Neural crest cell (in vitro differentiated cells): ENCODE measurements at places on chromosomes 4 and X. TPM values are rescaled to one million over a fixed set of nuclear protein-coding genes. Genes with fewer than 3 reads are reported as not detected.

The H2BW2 gene
- 0.20 and 0.51 TPM in 2 replicates for total RNA-seq

The CT83 gene
- not detected in 2 replicates for total RNA-seq

The FAM50A gene
- total RNA-seq, result 68.8 and 69.0 TPM in 2 replicates

The DYNLT3 gene
- 6.4 and 7.7 TPM in 2 replicates for total RNA-seq

The LRCH2 gene
- total RNA-seq, result 16.3 and 16.4 TPM in 2 replicates

The GLRA3 gene
- total RNA-seq, result not detected in 2 replicates

The CHM gene
- 29.4 and 33.8 TPM in 2 replicates for total RNA-seq

The KCND1 gene
- total RNA-seq, result 1.2 TPM in 2 replicates

The VEGFD gene
- 0.43 and 1.2 TPM in 2 replicates for total RNA-seq

The MAGEA12 gene
- not detected in 2 replicates for total RNA-seq

- no peaks in the 10 kb centered on the region for H3K27me3 ChIP-seq
- no peaks in the 10 kb centered on the region for H3K4me1 ChIP-seq
- H3K4me3 ChIP-seq, result no peak overlapping the region
- no peak for DNase-seq
- H3K36me3 ChIP-seq, result no peaks in the 10 kb centered on the region
Measured at GRCh38 chr4:114365591-114365990, 233.0 kb upstream of the UGT8 start.

GRCh38 chr4:112647785-112648184 lies 10.8 kb downstream of the LARP7 start:
- H3K27me3 ChIP-seq, result no peaks in the 10 kb centered on the region
- peaks cover 5% of the 10 kb centered on the region for H3K36me3 ChIP-seq
- H3K4me3 ChIP-seq, result no peak overlapping the region
- DNase-seq, result no peak
- H3K27ac ChIP-seq, result no peak overlapping the region

DNA sequence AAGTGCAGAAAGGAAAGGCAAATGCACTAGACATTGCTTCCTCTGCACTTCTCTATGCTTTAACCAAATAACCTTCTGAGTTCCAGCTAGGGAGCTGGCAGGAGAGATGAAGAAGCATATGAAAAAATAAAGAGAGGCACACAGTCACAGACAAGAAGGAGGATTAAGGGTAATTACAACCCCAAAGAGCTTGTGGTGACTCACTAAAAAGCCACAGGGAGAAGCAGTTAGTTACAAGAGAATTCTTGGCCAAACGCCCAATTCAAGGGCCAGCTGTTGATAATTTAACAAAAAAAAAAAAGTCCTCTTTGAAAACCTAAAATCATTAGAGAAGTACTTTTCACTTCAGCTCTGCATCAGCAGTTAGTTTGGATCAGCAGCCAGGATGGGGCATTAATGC lies 478.0 kb downstream of the KCNIP4 start:
- H3K27ac ChIP-seq, result no peak overlapping the region
- H3K36me3 ChIP-seq, result no peaks in the 10 kb centered on the region
- no peak overlapping the region for H3K4me3 ChIP-seq
- peaks cover 65% of the 10 kb centered on the region for H3K27me3 ChIP-seq
- no peaks in the 10 kb centered on the region for H3K4me1 ChIP-seq

GRCh38 chr4:69689599-69689998 lies 36.6 kb upstream of the UGT2A1 start:
- peaks cover 49% of the 10 kb centered on the region for H3K27me3 ChIP-seq
- H3K36me3 ChIP-seq, result no peaks in the 10 kb centered on the region
- no peak overlapping the region for H3K27ac ChIP-seq
- H3K4me1 ChIP-seq, result no peaks in the 10 kb centered on the region
- no peak for DNase-seq

DNA sequence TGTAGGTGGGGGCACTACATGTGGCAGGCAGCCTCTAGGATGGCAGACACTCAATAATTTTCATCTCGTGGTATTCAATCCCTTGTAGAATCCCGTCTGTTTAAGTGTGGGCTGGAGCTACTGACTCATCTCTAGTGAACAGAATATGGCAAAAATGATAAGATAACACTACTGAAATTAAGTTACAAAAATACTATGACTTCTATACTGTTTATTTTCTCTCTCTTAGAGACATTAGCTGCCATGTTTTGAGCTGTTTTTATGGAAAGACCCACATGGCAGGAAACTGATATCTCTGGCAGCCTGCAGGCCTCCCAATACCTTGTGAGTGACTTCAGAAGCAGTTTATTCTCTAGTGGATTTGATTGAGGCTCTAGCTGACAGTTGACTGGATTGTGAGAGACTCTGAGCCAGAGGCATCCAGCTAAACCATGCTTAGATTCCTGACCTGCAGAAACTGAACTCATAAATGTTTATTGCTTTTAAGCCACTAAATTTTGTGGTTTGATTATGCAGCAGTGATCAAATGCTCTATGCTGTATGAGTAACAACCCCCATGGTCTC lies 298.8 kb upstream of the CTSO start:
- H3K36me3 ChIP-seq, result no peaks in the 10 kb centered on the region
- H3K27ac ChIP-seq, result peak overlapping the region; percentile 70
- peaks cover 6% of the 10 kb centered on the region for H3K4me1 ChIP-seq
- DNase-seq, result no peak
- no peaks in the 10 kb centered on the region for H3K27me3 ChIP-seq
- no peak overlapping the region for H3K4me3 ChIP-seq

DNA sequence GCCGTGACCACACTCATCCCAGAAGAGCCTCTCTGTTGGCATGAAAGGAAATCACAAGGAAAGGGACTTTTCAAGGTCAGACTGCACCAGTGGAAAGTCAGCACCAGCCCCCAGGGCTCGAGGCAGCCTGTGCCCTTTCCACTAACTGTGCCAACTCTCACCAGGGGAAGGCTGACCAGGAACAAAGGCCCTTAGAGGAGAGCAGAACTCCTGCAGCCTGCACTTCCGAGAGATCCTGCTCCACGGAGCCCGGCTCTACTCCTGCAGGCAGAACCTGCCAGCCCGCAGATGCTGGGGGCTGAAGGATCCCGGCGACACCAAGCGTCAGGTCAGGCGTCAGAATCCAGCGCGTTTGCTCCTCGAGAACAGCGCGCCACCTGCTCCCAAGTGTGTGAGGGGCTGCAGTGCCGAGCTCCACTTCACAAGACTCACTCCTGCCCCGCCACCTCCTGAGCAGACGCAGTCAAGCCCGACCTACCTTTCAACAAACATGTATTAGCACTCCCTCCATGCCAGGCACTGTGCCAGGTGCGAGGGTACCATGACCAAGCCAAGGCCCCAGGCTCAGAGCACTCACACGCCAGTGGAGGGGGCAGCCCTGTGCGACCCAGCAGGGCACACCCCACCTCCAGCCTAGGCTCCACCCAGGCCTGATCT lies 13.6 kb upstream of the HELT start:
- no peak overlapping the region for H3K27ac ChIP-seq
- H3K27me3 ChIP-seq, result peaks cover 84% of the 10 kb centered on the region
- H3K36me3 ChIP-seq, result no peaks in the 10 kb centered on the region

GRCh38 chr4:152039023-152039481 lies 278.2 kb upstream of the GATB start:
- H3K4me1 ChIP-seq, result no peaks in the 10 kb centered on the region
- H3K27ac ChIP-seq, result no peak overlapping the region
- H3K27me3 ChIP-seq, result peaks cover 12% of the 10 kb centered on the region
- no peaks in the 10 kb centered on the region for H3K36me3 ChIP-seq
- DNase-seq, result no peak

GRCh38 chr4:148239494-148239985 lies 202.7 kb downstream of the NR3C2 start:
- H3K27ac ChIP-seq, result no peak overlapping the region
- no peaks in the 10 kb centered on the region for H3K36me3 ChIP-seq
- DNase-seq, result no peak
- H3K27me3 ChIP-seq, result no peaks in the 10 kb centered on the region
- H3K4me1 ChIP-seq, result no peaks in the 10 kb centered on the region

- DNase-seq, result no peak
- no peak overlapping the region for H3K4me3 ChIP-seq
- no peaks in the 10 kb centered on the region for H3K4me1 ChIP-seq
- H3K27me3 ChIP-seq, result no peaks in the 10 kb centered on the region
Measured at GRCh38 chr4:155612074-155612473, 54.6 kb upstream of the GUCY1A1 start.

DNA sequence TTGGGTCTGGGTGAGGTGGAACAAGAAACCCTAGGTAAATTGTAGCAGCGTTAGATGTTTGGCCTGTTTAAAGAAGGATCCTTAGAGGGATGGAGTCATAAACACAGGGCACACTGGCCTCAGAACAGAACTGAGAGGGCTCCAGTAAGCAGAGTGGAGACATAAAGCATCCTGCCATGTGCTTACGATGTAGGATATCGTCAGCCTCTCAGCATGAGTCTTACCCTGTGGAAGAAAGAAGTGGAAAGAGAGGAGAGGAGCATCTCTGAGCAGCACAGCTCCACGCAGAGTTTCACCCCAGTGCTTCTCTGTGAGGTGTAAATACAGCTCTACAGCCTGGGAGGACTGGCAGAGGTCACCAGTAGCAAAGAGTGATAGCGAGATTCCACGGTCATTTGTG lies 27.8 kb upstream of the SORBS2 start:
- no peaks in the 10 kb centered on the region for H3K27me3 ChIP-seq
- H3K27ac ChIP-seq, result no peak overlapping the region
- H3K36me3 ChIP-seq, result no peaks in the 10 kb centered on the region
- no peaks in the 10 kb centered on the region for H3K4me1 ChIP-seq
- H3K4me3 ChIP-seq, result no peak overlapping the region
- DNase-seq, result no peak

DNA sequence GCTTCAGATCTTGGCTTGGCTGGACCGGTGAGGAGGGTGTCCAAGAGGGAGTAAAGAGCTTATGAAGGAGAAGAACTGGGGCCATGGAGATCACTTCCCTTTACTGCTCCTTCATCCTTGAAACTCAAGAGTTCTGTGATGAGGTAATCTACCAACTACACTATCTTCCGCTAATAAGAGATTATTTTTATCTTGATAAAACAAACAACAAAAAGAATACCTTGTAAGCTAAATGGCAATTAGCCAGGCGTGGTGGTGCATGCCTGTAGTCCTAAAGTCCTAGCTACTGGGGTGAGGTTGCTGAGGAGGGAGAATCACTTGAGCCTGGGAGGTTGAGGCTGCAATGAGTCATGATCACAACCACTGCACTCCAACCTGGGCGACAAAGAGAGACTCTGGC lies 47.4 kb downstream of the HAUS3 start:
- H3K4me1 ChIP-seq, result no peaks in the 10 kb centered on the region
- no peak for DNase-seq
- peaks cover 5% of the 10 kb centered on the region for H3K36me3 ChIP-seq
- H3K4me3 ChIP-seq, result no peak overlapping the region
- H3K27ac ChIP-seq, result no peak overlapping the region

- H3K36me3 ChIP-seq, result peaks cover 1% of the 10 kb centered on the region
- H3K4me1 ChIP-seq, result no peaks in the 10 kb centered on the region
- H3K4me3 ChIP-seq, result no peak overlapping the region
- no peak overlapping the region for H3K27ac ChIP-seq
Measured at GRCh38 chrX:54695231-54695630, 102.8 kb downstream of the ITIH6 start.

DNA sequence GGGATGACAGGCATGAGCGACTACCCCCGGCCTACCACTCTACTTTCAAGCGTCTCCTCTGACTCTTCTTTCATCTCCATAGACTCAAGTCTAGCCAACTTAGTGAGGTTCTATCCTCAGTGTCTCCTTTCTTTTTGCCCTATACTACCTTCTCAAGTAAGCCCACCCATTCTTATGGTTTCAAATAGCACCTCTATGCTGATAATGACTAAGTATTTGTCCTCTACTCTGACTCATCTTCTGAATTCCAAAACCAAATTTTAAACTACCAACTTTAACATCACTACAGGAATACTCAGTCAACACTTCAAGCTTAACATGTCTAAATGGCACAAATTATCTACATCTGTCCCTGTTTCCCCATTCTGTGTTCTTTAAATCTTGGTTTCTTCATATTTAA lies 47.8 kb downstream of the ELF2 start:
- no peaks in the 10 kb centered on the region for H3K27me3 ChIP-seq
- peak overlapping the region; percentile 2 for H3K27ac ChIP-seq
- peaks cover 3% of the 10 kb centered on the region for H3K36me3 ChIP-seq
- H3K4me3 ChIP-seq, result no peak overlapping the region
- DNase-seq, result no peak
- no peaks in the 10 kb centered on the region for H3K4me1 ChIP-seq

DNA sequence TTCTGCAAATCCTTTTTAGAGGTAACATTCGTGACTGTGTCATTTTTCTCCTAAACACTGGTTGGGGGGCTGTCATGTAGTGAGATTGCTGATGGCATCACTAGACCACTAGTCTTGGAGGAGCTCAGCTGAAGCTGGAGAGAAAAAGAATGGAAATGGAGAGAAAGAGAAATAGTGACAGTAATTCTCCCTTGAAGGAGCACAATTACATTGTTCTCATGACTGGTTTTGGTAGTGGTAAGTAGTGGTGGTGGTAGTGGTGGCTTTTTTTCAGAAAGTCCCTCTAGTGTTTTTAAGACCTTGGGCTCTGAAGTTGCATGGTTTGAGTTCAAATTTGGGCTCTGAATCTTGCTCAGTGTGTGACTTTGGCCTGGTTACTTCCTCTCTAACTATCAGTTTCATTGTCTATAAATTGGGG lies 99.8 kb downstream of the LARP7 start:
- no peaks in the 10 kb centered on the region for H3K27me3 ChIP-seq
- peaks cover 4% of the 10 kb centered on the region for H3K4me1 ChIP-seq
- DNase-seq, result no peak
- no peak overlapping the region for H3K27ac ChIP-seq

DNA sequence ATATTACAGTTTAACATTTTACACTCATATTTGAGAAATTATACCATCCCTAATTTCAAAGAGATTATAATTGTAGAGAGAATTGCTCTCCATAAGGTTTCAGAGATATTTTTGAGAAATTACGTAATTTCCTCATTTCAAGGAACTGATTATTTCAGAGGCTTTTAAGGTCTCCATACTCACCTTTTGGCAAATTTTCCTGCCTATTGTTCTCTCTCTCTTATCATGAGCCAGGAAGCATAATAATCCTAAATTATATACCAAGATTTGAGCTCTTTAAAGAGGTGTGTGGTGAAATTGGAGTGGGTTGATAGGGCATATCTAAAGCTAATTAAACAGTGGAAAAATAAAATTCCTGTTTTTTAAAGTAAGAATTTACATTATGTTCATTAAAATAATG lies 248.9 kb upstream of the FTHL17 start:
- no peak for DNase-seq
- peaks cover 12% of the 10 kb centered on the region for H3K4me1 ChIP-seq
- H3K36me3 ChIP-seq, result peaks cover 6% of the 10 kb centered on the region
- no peaks in the 10 kb centered on the region for H3K27me3 ChIP-seq
- no peak overlapping the region for H3K4me3 ChIP-seq
- no peak overlapping the region for H3K27ac ChIP-seq
